Stimulated activated CD4-positive, alpha-beta T cell treated with anti-CD3 and anti-CD28 coated beads, TNF-alpha, amount 100 ng/mL, for 48 hours (primary cell): ENCODE measurements at places on chromosomes 3 and 15.

GRCh38 chr3:78091478-78092119, 1051.7 kb downstream of the ROBO2 start:
- DNase-seq: no peak

GRCh38 chr3:15288331-15289035, 43.9 kb downstream of the SH3BP5 start:
- DNase-seq: no peak

- no peak for DNase-seq
Observed at GRCh38 chr3:7015683-7016440, 154.9 kb downstream of the GRM7 start.

DNA sequence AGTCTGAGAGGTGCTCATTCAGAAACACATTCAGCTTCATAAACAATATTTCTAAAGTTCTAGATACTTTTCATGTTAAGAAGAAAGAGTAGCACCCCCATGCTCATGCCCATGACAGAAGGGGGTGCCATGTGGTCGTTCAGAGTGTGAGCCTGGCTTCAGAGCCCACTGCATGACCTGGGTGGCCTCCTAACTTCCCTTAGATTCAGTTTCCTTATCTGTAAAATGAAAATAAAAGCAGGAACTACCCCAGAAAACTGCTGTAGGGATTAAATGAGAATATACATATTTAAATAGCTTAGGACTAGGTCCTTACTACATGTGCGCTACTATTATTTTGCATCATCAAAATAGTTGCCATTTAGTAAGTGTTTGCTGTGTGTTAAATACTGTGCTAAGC, 69.2 kb downstream of the ABHD5 start:
- DNase-seq: no peak

- DNase-seq: no peak
Observed at GRCh38 chr15:65336493-65337435, 32.3 kb downstream of the RNU5B-1 start.

- DNase-seq: no peak
Observed at GRCh38 chr3:117052395-117052794, 342.8 kb downstream of the TUSC7 start.

DNA sequence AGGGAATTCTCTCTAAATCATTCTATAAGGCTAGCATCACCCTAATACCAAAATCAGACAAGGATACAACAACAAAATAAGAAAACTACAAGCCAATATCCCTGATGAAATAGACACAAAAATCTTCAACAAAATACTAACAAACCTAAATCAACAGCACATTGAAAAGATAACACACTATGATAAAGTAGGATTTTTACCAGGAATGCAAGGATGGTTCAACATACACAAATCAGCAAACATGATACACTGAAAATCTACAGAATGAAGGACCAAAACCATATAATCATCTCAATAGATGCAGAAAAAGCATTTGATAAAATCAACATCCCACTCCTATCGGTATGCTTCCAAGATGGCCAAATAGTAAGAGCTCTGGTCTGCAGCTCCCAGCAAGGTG, 39.5 kb downstream of the ALDH1A2 start:
- no peak for DNase-seq

GRCh38 chr3:140914384-140914945, 27.2 kb upstream of the SLC25A36 start:
- no peak for DNase-seq
